ENCODE measurements at places on chromosomes 2 and 18. TPM values are rescaled to one million over a fixed set of nuclear protein-coding genes. Genes with fewer than 3 reads are reported as not detected.
A peak's percentile ranks its signal among the peaks of the same experiment; 100 is the strongest.

NFU1 gene
- 44.2 TPM for total RNA-seq

GREB1L gene
- 0.74 TPM for total RNA-seq

ANKRD30BL gene
- total RNA-seq, result not detected

DNA sequence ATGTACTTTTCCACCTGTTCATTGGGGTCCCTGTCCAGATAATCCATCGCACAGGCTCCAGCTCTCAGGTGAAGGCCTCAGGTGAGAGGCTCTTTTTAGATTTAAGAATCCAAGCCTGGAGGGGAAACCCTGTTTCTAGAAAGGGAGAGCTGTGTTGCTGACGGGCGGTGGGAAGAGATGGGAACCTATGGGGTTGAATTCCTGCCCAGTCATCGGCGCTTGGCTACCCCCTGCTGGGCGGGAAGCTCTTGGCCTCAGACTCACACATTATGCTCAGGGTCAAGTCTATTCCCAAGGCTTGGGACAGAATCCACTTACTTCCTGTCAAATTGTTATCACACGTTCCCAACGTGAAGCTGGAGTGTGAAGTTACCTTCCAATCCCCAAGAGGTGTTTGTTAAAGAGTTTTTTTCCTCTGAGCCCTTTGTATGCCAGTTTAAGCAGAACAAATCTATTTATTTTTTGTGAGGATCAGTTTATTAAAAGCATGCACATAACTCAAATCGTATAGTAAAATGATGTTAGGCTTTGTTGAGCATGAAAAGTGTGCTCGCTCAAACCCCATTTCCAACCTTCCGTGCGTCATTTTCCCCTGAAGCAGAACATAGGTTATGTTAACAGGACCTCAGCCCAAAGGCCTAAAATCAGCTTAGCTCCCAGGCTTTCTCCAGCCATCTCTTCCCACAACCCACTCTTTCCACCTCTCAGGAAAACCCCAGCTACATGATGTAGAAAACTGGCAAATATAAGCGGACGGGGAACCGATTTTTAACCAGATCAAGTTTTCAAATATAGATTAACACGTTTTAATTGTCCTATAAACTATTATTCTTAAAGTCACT lies 181.7 kb upstream of the ETAA1 start:
- DNase-seq, result peak; percentile 54

- no peak for DNase-seq
Measured at GRCh38 chr2:161419638-161420190, 3.6 kb downstream of the TBR1 start.

- no peak for DNase-seq
Measured at GRCh38 chr18:49174478-49174877, 223.7 kb upstream of the SMAD7 start.

GRCh38 chr2:138012082-138012481 lies 47.8 kb downstream of the HNMT start:
- DNase-seq, result no peak

DNA sequence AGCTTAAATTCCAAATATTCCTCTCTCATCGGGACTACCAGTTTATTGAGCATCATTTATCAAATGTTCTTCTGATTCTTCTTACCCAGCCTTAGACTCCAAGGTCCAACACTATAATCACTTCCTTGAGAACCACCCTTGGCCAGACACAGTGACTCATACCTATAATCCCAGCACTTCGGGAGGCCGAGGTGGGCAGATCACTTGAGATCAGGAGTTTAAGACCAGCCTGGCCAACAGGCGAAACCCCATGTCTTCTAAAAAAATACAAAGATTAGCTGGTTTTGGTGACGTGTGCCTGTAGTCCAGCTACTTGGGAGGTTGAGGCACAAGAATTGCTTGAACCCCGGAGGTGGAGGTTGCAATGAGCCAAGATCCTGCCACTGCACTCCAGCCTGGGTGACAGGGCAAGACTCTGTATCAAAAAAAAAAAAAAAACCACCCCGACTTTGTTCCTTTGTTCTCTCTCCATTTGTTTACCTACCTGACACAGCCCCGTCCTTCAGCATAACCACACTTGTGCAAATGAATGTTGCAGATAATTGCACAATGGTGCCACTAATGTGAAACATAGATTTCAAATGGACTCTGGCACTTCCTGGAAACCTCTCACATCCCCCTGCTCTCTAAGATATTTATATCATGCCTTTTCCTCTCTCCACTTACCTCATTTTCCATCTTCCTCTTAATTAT lies 38.9 kb upstream of the LPIN2 start:
- DNase-seq, result no peak

DNA sequence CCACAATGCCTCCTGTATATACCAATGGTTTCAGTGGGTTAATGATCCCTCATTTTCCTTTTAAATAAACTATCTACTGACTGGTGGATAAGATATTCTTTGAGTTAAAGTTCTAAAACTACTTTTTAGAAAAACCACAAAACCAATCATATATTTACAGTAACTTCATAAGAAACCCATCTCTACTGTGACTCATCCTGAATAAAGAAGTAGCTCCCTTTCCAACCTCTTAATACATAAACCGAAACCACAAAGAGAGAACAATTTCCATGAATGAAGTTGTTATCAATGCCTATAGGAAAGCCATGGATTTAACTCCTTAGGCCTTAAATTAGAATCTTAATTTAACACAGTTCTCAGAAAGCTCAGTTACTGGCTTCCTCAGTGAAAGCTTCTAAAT lies 227.0 kb upstream of the SMAD7 start:
- no peak for DNase-seq

- DNase-seq, result no peak
Measured at GRCh38 chr2:172927641-172928357, 147.8 kb upstream of the MAP3K20 start.

DNA sequence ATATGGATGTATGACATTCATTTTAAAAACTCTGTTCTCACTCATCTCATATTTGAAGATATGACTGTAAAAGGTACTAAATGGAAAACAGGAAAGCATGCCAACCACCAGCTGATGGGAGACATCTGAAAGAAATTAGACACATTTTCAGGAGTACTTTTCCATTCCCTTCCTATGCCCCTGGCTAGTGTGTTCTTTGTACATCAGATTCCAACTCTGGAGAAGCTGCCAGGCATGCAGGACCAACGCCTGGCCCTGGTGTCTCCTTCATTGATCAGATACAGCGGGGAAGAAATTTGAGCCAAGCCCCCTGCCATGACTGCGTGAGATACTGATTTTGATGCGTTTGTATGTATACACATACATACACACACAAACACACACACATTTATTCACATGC lies 599.0 kb upstream of the SYT4 start:
- no peak for DNase-seq

DNA sequence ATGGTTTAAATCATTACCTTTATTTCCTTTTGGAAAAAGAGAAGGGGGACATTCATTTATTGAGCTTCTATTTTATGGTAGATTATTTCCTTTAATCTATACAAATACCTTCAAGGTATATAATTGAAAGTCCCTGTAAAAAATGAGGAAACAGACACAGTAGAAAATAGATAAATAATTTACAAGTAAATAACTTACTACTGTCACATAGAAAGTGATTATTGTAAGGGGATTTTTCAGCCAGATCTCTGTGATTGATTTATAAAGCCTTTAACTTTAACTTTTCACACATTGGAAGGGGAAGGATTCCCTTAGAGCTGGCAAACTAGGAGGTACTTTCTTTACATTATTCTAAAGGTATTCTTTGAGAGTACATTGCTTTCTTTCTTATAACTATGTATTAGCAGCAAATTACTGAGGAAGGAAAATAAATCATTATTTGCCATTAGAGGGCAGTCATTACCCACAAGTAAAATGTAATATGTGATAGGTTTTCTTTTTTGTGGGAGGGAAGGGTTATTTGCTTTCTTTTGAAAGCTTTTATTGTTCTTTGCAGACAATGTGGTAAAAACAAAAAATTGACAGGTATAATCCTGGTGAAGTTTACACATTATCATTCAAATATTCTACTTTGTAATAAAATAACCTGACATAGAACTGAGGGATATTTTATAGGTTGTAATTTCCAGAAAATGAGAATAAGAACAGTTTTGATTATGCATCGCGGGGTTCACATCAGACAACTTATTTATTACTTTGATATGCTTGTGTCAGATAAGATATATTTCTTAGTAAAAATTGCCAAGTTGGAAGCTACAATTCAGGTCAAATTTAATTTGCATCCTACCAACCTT lies 24.8 kb upstream of the RPE start:
- DNase-seq, result no peak

Measured in lower lobe of right lung (tissue), 2 donors.